GM12865 (cell line): ENCODE measurements at places on chromosomes 1 and 21.

DNA sequence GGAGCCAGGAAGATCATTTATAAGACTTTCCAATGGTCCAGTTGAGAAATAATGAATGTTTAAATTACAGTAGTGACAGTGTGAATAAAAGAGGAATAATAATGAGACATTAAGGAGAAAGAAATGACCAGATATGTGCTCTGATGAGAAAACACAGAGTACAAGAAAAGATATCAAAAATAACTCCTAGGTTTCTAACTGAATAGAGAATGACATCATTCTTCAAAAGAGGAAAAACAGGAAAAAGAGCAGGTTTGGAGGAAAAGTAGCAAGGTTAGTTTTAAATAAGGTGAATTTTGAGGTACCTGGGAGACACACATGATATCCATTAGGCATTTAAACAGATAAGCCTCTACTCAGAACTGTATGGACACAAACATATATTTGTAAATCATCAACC lies 55.0 kb downstream of the ANKRD13C start:
- DNase-seq: no peak

DNA sequence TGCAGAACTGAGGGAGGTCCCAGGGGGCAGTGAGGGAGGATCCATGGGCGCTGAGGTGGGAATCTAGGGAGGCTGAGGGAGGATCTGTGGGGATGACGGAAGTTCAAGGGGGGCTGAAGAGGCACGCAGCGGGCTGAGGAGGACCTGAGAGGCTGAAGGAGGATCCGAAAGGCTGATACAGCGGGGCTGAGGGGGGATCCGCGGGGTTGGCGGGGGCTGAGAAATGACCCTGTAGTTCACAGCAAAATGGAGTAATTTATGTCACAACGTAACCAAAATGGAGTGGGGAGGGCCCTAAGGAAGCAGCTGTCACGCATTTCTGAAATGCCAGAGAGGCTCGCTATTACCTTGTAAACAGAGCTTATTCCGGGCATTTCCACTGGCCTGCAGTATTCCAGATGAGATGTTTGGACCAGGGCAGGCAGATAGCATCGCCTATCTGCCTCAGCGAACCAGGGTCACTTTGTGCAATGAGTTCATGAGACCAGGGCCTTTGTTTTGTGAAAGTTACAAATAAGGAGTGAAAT lies 926 bp upstream of the MRPL55 start:
- DNase-seq: no peak

GRCh38 chr1:117861694-117862093 lies 67.7 kb downstream of the GDAP2 start:
- no peak for DNase-seq

- DNase-seq: peak; percentile 35
Observed at GRCh38 chr1:9066945-9067807, 2.3 kb downstream of the SLC2A5 start.

DNA sequence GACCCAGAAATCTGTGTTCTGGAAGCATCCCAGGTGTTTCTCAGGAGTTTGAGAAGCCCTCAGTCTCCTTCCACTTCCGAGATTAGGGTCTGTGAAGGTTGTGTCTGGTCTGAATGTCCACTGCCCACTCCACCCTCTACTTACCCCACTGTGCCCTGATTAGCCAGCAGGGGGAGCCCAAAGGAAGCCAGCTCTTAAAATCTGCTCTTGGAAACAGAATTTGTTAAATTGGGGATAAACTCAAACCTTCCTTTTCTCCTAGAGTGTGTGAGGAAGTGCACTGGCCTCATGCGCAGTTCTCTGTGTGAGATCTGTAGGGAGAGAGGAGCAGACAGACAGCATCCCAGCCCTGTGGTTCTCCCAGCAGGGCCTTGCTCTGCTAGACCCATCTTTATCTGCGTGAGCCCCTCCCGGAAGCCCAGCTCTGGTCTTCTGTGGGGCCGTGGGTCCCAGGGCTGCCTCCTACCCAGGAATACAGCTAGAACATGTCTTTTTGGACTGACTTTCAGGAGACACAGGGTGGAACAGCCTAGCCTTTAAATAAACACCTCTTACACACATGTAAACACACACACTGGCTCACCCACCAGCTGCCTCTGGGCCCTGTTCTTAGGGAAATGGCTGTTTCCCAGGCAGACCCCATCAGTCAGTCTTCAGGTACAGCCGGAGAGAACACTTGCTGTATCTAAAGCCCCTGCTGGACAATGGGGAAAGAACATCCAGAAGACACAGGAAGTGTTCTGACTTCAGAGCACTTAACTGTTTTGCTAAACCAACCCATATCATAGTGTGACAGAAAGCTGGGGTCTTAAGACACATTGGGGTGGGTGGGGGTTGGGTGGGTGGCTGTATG lies 52.2 kb downstream of the SMYD2 start:
- DNase-seq: peak; percentile 48

- no peak for DNase-seq
Observed at GRCh38 chr1:54257346-54257620, 57.3 kb downstream of the MRPL37 start.

DNA sequence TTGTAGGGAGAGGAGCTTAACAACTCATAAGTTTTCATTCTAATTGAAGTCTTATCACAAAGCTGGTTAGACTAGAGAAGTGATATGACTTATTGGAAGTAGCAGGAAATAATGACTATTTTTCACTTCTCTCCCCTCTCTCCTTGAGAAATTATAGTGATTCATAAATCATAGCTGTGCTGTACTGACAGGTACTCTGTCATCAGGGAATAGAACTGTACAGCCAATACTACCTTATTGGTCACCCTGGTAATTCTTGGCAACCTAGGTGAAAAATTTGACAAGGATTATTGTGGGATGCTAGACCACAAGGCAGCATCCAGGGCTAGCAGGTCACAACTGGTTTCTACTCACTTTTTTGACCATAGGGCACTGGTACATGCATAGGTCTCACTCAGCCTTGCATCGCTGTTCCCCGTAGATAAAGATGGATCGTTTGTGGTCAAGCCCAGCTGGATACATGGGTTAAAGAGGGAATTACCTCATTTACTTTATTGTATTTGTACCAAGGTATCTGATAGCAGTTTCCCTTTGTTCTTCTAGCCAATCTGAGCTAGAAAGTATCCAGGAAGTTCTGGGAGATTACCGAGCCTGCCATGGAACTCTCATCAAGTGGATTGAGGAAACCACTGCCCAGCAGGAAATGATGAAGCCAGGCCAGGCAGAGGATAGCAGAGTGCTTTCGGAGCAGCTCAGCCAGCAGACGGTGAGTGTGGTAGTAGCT lies 113.6 kb downstream of the MACF1 start:
- no peak for DNase-seq

- no peak for DNase-seq
Observed at GRCh38 chr1:230836793-230837192, 31.5 kb downstream of the C1orf198 start.

GRCh38 chr1:91406773-91407389 lies 2.2 kb upstream of the HFM1 start:
- DNase-seq: peak; percentile 6

- no peak for DNase-seq
Observed at GRCh38 chr1:231372501-231372900, 34.4 kb downstream of the SPRTN start.

DNA sequence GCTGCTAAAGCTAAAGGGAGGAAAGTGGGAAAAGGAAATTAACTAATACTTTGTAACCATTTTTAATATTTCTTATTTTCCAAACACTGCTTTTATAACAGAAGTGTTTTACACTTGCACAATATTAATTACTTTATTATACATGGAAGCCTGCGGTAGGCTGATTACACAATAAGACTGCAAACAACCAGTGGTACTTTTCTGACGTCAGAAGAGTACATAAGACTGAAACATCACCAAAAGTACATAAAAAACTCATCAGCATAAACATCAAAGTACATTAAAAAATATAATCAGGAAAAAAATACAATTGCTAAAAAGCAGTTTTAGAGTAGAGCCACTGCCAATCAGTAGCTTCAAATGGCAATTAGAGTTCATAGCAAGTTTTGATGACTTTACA lies 4.6 kb downstream of the ZNF281 start:
- DNase-seq: no peak

GRCh38 chr1:197472141-197472540 lies 204.1 kb downstream of the CRB1 start:
- no peak for DNase-seq

GRCh38 chr1:14521622-14522021 lies 76.9 kb upstream of the KAZN start:
- peak; percentile 53 for DNase-seq

- DNase-seq: no peak
Observed at GRCh38 chr1:113266788-113267187, 123.5 kb upstream of the MAGI3 start.

GRCh38 chr1:155254228-155254713 lies 1.0 kb downstream of the ENTREP3 start:
- DNase-seq: no peak

DNA sequence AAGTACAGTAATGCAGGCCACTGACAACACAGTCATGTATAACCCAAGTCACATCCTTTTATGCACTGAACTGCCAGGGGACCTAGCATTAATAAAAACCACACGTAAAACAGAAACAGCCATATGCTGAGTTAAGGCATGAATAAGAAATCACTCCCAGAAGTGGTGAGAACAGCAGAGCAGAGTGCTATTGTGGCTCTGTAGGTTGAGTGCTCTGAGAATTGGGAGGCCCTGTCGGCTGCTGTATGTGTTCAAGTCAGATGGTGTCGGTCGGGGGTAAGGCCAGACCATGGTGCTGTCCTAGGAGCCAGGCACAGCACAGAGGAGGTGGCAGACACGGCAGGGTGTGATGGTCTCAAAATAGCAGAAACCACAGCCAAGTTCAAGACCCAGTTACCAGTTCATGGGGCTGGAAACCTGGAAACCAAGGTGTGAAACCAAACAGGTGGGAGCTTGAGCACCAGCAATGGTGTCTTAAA lies 126.6 kb upstream of the COA6 start:
- peak; percentile 92 for DNase-seq

- no peak for DNase-seq
Observed at GRCh38 chr1:207875532-207875931, 35.4 kb downstream of the CD34 start.

DNA sequence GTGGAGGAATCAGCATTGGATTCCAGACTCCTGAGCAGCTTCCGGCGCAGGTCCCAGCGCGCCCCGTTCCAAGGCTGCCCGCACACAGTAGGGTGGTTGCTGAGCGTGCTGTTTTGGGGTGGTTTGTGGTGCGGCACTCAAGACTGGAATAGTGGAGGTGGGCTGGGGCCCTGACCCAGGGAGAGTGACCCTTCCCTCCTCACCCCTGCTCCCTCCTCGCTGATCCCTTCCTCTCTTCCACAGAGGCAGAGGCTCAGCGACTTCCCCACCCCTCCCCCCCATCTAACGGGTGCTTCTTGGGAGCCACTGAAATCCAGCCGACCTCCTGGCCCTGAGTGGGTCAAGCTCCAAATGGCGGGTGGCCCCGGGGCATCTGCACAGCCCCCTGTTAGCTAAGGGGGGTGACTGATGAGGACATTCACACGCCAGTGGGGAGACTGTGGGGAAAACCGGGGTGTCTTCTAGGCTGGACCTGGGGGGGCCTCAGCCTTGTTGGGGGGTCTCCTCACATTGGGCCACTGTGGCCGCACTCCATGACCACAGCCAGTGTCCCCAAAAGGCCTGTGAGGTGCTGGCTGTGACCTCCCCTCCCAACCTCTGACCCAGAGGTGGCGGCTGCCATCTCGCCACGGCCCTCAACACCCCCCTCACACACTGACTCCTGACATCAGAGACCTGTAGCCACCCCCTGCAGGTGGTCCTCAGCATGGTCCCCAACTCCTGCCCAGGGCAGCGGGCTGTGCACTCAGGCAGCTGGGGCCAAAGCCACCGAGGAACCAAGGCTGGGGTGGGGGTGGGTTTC lies 3.9 kb upstream of the HES4 start:
- no peak for DNase-seq

GRCh38 chr1:206921772-206922265 lies at the start of gene FCMR:
TSS of gene FCMR (minus strand) at chr1:206921941. CDS start at chr1:206921854, 87 bp downstream.
- peak; percentile 85 for DNase-seq

- no peak for DNase-seq
Observed at GRCh38 chr1:69263921-69264391, 303.8 kb upstream of the LRRC7 start.
